Naive thymus-derived CD4-positive, alpha-beta T cell (primary cell): ENCODE measurements at places on chromosomes 3 and 15.

DNA sequence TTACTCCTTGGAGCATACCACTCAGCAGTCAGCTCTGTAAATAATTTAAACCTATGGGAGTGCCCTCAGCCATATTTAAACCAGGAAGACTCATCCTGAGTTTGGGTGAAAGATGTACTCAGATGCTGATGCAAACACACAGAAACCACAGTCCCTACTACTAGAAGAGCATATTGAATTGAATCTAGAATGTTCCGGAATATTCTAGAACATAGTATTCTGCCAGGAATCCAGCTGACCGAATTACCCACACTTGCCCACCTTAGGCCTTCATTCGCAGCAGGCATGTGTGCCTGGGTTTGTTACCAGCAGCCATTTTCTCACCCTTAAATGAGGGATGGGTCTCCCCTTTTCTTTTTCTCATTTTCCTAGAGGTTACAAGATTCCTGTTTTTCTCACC lies 202.4 kb upstream of the ICE2 start:
- no peak overlapping the region for H3K27ac ChIP-seq
- no peaks in the 10 kb centered on the region for H3K4me1 ChIP-seq
- H3K4me3 ChIP-seq: no peak overlapping the region
- no peak for DNase-seq
- H3K36me3 ChIP-seq: no peaks in the 10 kb centered on the region
- no peaks in the 10 kb centered on the region for H3K27me3 ChIP-seq

GRCh38 chr3:56320883-56321282 lies 147.4 kb downstream of the ERC2 start:
- no peaks in the 10 kb centered on the region for H3K4me1 ChIP-seq
- no peaks in the 10 kb centered on the region for H3K27me3 ChIP-seq
- H3K36me3 ChIP-seq: no peaks in the 10 kb centered on the region
- H3K4me3 ChIP-seq: no peak overlapping the region

- no peaks in the 10 kb centered on the region for H3K4me1 ChIP-seq
- H3K4me3 ChIP-seq: no peak overlapping the region
- no peaks in the 10 kb centered on the region for H3K36me3 ChIP-seq
- no peak overlapping the region for H3K27ac ChIP-seq
- H3K27me3 ChIP-seq: no peaks in the 10 kb centered on the region
- DNase-seq: no peak
These were observed 17.6 kb downstream of the KIF9 start for GRCh38 chr3:47265008-47265407.

- H3K4me3 ChIP-seq: no peak overlapping the region
- H3K4me1 ChIP-seq: no peaks in the 10 kb centered on the region
- DNase-seq: no peak
- H3K36me3 ChIP-seq: no peaks in the 10 kb centered on the region
- no peaks in the 10 kb centered on the region for H3K27me3 ChIP-seq
These were observed 342.4 kb downstream of the LPP start for GRCh38 chr3:188496390-188496789.

DNA sequence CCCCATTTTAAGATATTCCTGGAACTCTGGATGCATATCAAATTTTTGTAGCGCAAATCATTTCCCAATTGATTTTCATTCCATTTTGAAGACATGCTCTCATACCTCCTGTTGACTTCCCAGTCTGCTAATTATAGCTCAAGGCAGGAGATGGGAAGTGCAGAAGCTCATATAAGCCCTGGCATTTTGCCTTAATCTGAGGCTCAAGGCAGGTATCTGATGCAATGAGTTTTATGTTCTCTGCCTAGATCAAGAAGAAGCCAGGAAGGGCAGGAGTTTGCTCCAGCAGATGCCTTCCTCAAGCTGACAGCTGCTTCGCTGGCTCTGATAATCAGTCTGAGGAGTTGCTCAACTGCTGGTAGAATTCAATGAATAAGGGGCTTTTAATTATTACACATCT lies 65.6 kb upstream of the NEDD4 start:
- H3K27me3 ChIP-seq: no peaks in the 10 kb centered on the region
- H3K36me3 ChIP-seq: no peaks in the 10 kb centered on the region
- H3K4me3 ChIP-seq: no peak overlapping the region
- no peak overlapping the region for H3K27ac ChIP-seq
- no peaks in the 10 kb centered on the region for H3K4me1 ChIP-seq
- no peak for DNase-seq

DNA sequence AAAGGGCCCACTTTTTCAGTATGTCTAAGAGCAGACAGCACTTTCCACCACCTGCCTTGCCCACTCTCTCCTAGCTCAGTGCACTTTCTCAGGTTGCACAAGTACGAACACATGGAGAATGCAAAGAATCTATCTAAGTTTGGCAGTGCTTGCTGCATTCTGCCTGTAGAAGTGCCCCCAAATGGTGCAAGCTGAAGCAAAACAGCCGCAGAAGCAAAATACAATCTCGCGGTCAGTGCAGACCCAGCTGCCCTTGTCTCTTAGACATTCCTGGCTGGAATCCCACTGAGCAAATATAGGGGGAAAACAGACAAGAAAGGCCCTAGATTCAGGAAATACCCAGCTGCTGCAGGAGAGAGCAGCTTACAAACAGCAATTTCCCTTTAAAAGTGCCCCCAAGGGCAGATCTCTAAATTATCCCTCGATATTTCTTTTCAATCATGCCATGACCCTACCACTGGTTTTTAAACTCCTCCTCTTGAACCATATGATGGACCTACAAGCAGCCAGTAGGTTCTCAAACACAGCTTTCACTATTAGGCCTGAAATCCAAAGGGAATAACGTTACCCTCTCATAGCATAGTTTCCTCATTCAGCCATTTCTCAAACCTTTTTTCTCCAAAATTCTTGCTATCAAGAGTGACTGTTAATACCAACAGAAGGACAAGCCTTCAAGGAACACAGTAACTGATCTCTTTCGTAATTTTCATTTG lies 67.0 kb downstream of the TNIK start:
- H3K4me1 ChIP-seq: peaks cover 3% of the 10 kb centered on the region
- DNase-seq: no peak
- no peak overlapping the region for H3K4me3 ChIP-seq
- H3K27me3 ChIP-seq: no peaks in the 10 kb centered on the region
- H3K27ac ChIP-seq: no peak overlapping the region
- H3K36me3 ChIP-seq: no peaks in the 10 kb centered on the region

DNA sequence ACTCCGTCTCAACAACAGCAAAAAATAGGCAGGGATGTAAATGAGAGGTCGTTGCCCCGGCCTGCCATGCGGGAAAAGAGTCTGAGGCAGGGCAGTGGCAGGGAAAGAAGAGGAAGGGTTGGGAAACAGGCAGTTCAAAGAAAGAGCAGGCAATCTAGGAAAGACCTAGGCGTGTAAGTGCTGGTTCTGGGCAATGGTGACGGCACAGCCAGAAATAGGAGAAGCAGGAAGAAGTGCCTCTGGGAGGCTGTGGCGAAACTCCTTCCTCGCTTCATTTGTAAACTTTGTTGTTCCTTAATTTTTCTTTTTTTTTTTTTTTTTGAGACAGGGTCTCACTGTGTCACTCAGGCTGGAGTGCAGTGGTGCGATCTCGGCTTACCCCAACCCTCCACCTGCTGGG lies 4.3 kb downstream of the SLC51A start:
- H3K27me3 ChIP-seq: no peaks in the 10 kb centered on the region
- H3K4me3 ChIP-seq: no peak overlapping the region
- H3K27ac ChIP-seq: no peak overlapping the region
- H3K4me1 ChIP-seq: peaks cover 7% of the 10 kb centered on the region
- no peaks in the 10 kb centered on the region for H3K36me3 ChIP-seq
- DNase-seq: no peak

GRCh38 chr3:30189900-30190299 lies 416.5 kb upstream of the TGFBR2 start:
- no peaks in the 10 kb centered on the region for H3K27me3 ChIP-seq
- no peak overlapping the region for H3K4me3 ChIP-seq
- DNase-seq: no peak
- H3K36me3 ChIP-seq: no peaks in the 10 kb centered on the region

GRCh38 chr3:58633157-58633865 lies 33.3 kb downstream of the FAM3D start:
- H3K36me3 ChIP-seq: no peaks in the 10 kb centered on the region
- H3K27ac ChIP-seq: no peak overlapping the region
- H3K4me3 ChIP-seq: no peak overlapping the region
- no peak for DNase-seq
- H3K4me1 ChIP-seq: no peaks in the 10 kb centered on the region

DNA sequence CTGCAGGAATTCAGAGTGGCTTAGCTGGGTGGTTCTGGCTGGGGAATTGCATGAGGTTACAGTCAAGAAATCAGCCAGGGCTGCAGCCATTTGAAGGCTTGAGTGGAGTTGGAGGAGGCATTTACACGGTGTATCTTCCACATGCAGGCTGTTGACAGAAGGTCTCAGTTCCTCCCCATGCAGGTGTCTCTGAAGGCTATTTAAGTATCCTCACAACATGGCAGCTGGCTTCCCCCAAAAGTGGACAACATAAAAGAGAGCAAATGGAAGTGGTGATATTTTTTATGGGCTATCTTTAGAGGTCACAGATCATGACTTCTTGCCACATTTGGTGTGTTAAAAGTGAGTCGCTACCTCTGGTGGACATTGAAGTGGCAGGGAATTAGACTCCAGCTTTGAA lies 60.1 kb upstream of the SPRED1 start:
- H3K27ac ChIP-seq: no peak overlapping the region
- H3K27me3 ChIP-seq: no peaks in the 10 kb centered on the region
- no peak for DNase-seq
- no peaks in the 10 kb centered on the region for H3K36me3 ChIP-seq

DNA sequence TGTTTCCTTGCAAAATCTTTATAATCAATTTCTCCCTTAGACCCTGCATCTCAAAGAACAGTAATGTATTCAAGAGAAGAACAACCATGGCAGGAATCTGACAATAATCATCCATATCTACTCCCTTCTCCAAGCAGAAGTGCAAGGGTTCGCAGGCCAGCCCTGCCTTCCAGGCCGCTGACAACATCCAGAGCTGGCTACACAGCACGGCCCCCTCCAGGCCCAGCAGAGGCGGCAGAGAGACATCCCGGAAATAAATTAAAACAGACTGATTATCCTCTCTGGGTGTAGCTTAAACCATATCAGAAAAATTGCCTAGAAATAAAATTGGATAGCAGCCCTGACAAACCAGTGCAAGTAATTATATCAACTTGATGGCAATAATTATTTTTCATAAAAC lies 223.3 kb downstream of the FAM43A start:
- no peaks in the 10 kb centered on the region for H3K36me3 ChIP-seq
- H3K27ac ChIP-seq: no peak overlapping the region
- H3K27me3 ChIP-seq: no peaks in the 10 kb centered on the region

GRCh38 chr3:39515681-39516441 lies 48.4 kb downstream of the MOBP start:
- H3K4me1 ChIP-seq: no peaks in the 10 kb centered on the region
- no peaks in the 10 kb centered on the region for H3K27me3 ChIP-seq
- no peak for DNase-seq
- H3K27ac ChIP-seq: no peak overlapping the region
- H3K4me3 ChIP-seq: no peak overlapping the region

GRCh38 chr3:133991209-133991608 lies 38.5 kb downstream of the SLCO2A1 start:
- no peaks in the 10 kb centered on the region for H3K27me3 ChIP-seq
- no peak overlapping the region for H3K4me3 ChIP-seq
- H3K4me1 ChIP-seq: no peaks in the 10 kb centered on the region
- no peak for DNase-seq
- H3K27ac ChIP-seq: no peak overlapping the region

DNA sequence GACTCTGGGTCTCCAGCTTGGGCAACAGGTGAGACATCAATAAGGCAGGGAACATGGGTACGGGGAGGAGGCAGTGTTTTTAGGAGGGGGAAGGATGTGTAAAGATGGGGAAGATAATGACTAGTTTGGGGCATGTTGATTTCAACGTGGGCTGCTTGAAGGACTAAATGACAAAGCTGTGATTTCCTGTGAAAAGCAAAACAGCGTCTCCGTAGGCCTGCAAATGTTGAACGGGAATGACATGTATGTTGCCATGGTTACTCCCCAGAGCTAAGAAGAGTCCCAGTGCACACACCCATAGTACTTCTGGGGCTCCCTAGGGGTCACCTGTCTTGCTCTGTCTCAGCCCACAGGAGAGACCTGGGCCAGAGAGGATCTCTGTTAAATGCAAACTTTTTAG lies 71.3 kb upstream of the ETV5 start:
- no peak for DNase-seq
- H3K36me3 ChIP-seq: no peaks in the 10 kb centered on the region
- H3K27ac ChIP-seq: no peak overlapping the region
- no peak overlapping the region for H3K4me3 ChIP-seq
- H3K4me1 ChIP-seq: peaks cover 5% of the 10 kb centered on the region
- no peaks in the 10 kb centered on the region for H3K27me3 ChIP-seq

- DNase-seq: no peak
- H3K4me3 ChIP-seq: no peak overlapping the region
- H3K36me3 ChIP-seq: no peaks in the 10 kb centered on the region
- no peaks in the 10 kb centered on the region for H3K4me1 ChIP-seq
These were observed 479.8 kb downstream of the NAALADL2 start for GRCh38 chr3:175338775-175339535.

DNA sequence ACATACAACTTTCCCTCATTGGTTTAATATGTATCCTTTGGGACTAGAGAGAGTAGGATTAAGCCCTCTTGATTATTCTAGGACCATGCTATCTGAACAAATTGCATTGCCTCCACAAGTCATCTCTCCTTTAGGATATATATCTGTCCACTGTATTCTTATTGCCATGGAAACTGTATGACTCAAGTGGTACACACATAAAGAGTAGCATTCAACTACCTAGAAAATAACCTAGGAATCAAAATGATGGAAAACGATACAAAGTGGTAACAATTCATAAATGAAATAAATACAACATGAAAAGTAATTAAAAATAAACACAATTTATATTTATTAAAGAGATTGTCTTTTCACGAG lies 212.1 kb upstream of the P2RY1 start:
- H3K4me3 ChIP-seq: no peak overlapping the region
- H3K27me3 ChIP-seq: no peaks in the 10 kb centered on the region
- H3K4me1 ChIP-seq: no peaks in the 10 kb centered on the region
- DNase-seq: no peak
- H3K36me3 ChIP-seq: no peaks in the 10 kb centered on the region

- H3K27ac ChIP-seq: no peak overlapping the region
- H3K27me3 ChIP-seq: no peaks in the 10 kb centered on the region
- no peaks in the 10 kb centered on the region for H3K4me1 ChIP-seq
- no peaks in the 10 kb centered on the region for H3K36me3 ChIP-seq
- H3K4me3 ChIP-seq: no peak overlapping the region
These were observed 27.3 kb downstream of the WNT5A start for GRCh38 chr3:55459838-55460237.
